T-cell (primary cell): ENCODE measurements at places on chromosomes 2 and 18.

GRCh38 chr2:29706171-29706720, 215.1 kb downstream of the ALK start:
- DNase-seq = no peak

- DNase-seq = no peak
Measured at GRCh38 chr2:51011254-51011653, 20.7 kb downstream of the NRXN1 start.

- DNase-seq = no peak
Measured at GRCh38 chr18:23784832-23785245, 95.6 kb downstream of the LAMA3 start.

DNA sequence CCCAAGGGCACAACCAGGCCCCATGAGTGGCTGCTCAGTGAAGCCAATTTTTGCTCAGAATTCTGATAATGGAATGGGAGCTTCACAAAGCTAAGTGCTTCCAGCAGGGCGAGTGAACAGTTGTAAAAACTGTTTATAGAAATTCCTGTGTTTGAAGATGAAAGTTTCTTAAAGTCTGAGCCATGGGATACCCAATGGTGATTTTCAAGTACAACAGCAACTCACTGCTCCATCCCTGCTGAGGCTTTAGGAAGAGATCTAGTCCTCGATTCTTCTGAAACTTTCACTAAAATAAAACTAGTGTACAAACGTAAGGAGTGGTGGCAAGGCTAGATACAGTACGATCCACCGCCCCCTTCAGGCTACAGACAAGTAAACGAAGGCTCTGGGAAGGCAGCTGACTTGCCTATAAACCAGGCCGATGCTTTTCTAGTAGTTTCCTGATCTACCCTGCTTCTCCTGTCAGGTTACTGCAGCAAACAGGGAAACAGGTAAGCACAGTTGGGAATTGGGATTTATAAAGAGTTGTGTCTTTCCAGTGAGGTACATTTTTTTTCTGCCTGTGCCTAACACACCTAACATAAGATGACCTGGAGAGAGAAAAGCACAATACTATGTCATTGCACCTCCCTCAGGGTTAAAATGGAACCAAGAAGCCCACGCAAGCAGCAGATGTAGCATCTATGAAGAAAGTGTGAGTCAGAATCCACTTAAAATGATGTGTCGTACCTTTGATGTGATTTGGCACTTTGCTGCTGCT, 108.7 kb downstream of the UXS1 start:
- DNase-seq = peak; percentile 79

DNA sequence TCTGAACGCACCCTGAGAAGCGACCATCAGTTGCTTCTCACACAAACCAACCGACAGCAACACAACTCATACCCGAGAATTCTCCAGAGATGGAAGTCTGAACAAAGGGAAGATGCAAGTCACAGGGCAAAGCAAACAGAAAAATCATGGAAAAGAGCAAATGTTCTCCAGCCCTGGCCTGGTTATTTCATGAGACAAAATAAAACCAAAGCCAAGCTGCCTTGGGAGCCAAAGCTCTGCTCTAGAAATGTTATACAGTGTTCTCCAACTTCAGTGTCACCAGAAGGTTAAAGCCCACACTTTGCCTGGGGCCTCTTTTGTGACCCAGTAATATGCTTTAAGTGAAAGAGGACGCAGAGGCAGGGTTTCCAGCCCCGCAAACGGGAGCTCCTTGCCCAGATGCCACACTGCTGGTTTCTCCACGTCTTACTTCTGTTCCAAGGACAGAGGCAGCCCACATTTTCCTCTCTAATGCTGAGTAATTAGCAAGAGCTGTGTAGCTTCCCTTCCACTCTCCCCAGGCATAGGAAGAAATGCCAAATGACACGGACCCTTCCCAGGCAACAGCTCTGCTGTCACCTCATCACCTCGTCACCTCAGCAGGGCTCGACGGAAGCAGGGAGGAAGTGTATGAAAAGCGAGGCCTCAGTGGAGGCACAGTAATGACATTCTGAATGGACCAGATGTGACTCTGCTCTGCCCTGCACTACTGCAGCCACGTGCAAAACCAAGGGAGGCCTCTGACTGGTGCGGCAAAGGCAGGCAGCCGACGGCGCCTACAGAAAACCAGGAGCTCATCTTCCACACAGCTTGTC, 64.7 kb downstream of the FBXO15 start:
- DNase-seq = no peak

GRCh38 chr2:73297586-73297985, 4.2 kb upstream of the EGR4 start:
- DNase-seq = no peak

DNA sequence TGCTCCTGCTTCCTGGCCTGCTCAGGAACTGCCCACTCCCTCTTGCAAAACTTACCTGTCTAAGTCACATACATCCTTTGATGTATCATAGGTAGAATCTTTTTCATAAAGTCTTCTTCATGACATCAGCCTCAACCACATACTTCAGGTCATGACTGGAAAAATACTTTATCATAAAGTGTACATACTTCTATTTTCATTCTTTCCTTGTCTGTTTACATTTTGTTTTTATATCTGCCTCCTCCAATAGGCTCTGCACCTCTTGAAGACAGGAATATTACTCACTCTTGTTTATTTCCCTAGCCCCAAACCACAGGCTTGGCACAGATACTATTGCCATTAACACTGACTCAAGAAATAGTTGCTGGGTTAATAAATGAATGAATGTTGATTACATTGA, 43.6 kb upstream of the ZNF804A start:
- DNase-seq = no peak

GRCh38 chr2:7355781-7356180, 438.6 kb downstream of the RNF144A start:
- no peak for DNase-seq

DNA sequence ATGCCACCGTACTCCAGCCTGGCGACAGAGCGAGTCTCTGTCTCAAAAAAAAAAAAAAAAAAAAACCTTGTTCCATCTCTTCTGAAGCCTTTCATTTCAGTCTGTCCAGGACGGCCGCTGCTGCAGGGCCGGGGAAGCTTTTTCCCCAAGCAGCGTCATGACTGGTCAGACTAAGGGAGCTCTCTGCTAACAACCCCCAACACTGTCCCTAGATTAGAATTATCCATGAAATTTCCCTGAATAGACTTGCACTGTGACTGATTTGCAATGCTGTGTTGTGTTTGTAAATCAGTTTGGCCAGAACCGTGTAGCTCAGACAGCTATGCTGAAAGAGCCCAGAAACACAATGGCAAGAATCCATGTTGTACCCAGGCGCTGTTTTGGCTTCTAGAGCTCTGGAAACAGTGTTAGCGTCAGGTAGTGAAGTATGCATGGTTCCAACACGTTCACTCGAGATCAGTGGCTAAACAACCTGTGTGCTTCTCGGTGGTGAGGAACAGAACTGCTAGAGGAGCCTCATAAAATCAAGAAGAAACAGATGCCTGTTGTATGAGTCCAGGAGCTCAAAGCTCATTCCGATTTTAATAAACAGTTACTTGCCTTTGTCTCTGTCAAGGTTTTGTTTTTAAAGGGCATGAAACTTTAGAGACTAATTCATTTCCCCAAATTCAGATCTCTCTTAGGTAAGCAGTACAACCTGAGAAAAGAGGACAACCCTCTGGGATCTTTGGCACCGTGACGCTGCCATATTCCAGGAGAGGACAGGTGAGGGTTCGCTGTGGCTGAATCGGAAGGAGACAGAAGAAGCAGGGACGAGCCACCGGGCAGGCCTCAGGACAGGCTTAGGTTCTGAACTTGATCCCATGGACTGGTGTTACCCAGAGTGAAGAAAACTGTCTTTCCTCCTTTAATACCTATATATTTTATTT, 43.5 kb downstream of the GORASP2 start:
- no peak for DNase-seq

GRCh38 chr2:64166637-64167420, 22.6 kb upstream of the PELI1 start:
- DNase-seq = no peak

- no peak for DNase-seq
Measured at GRCh38 chr18:48621240-48621639, 82.4 kb downstream of the CTIF start.

- no peak for DNase-seq
Measured at GRCh38 chr2:9208875-9209274, 2.3 kb downstream of the ASAP2 start.

- DNase-seq = no peak
Measured at GRCh38 chr18:10169064-10169562, 255.3 kb downstream of the VAPA start.

DNA sequence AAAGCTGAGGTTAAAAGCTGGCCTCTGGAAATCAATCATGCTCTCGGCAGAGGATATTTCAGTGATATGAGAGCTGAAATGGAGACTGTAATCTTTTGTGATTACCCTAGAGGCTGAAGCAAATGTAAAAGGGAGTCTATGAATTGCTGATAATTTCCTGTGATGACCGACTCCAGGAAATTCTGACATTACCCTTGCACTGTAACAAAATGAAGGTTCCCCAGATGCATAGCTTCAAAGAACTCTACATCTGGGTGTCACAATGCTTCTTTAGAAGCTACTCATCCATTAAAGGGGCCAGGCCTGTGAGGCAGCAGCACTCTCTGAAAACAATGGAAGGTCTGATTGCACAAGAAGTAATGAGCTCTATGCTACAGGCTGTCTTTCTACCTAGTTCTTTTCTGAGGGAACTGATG, 268.2 kb upstream of the SESTD1 start:
- no peak for DNase-seq

- DNase-seq = no peak
Measured at GRCh38 chr2:96198921-96199320, 9.7 kb downstream of the STARD7 start.

- DNase-seq = no peak
Measured at GRCh38 chr2:223781560-223781959, 55.8 kb downstream of the AP1S3 start.

DNA sequence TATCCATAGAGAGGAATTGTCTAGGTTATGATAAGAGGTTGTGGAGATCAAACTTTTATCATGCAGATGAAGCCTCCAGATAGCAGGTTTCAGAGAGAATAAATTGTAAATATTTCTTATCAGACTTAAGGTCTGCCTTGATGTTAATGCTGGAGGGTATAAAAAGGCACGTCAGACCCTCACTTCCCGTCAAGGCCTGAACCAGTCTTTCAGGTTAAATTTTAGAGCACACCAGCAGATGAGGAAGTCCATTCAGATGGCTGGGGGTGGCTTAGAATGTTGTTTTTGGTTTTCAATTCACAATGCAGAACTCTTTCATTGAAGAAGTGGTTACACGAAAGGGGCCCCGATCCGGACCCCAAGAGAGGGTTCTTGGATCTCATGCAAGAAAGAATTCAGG, 144.4 kb upstream of the FBXO11 start:
- DNase-seq = no peak

DNA sequence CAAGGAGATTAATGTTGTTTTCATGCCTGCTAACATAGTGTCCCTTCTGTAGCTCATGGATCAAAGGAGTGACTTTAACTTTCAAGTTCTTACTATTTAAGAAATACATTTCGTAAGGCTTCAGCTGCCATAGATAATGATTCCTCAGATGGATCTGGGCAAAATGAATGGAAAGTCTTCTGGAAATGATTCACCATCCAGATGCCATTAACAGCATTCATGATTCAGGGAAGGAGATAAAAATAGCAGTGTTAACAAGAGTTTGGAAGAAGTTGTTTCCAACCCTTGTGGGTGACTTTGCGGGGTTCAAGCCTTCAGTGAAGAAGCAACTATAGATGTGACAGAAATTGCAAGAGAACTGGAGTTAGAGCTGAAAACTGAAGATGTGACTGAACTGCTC, 17.0 kb downstream of the VRK2 start:
- no peak for DNase-seq

DNA sequence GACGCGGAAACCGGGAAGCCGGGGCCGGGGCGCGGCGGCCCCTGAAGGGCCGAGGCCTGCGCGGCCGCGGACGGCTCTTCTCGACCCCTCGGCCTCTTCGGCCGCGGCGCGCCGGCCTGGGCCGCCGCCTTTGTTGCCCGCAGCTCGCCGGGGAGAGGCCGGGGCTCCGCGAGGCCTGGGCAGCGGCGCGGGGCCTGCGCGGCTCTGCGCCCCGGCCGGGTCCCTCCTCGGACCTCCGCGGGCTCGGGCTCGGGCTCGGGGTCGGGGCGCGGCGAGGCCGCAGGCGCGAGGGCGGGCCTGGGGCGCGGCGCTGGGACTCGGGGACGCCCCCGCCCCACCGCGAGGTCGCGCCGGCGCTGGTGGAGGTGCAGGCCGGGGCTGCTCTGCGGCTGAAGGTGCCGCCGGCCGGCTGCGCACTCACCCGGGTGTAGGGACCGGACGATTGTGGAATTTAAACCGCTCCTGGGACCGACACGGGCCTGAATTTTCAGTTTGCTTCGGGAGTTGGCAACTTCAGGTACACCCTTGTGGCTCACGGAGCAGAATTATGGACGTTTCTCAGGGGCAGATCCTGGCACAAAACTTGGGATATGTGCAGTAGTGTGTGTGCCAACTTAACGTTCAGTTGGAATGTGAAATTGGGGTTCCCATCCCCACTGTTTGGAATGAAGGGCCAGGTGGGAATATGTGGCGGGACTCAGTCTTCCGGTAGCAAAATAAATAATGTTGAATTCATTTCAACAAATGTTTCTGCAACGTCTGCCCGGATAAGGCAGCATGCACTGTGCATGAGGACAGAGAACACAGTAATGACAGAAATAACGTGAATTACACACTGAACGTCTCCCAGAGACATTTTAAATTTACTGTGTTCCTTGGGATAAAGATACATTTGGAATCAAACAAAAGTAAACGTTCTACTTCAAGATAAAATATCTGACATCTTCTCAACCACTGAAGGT, 787 bp downstream of the SOCS6 start:
- DNase-seq = no peak

- no peak for DNase-seq
Measured at GRCh38 chr2:241571821-241572620, 13.5 kb downstream of the BOK start.
